ENCODE measurements at places on chromosomes 5 and 9.
A peak's percentile ranks its signal among the peaks of the same experiment; 100 is the strongest.

- DNase-seq, result no peak
Measured at GRCh38 chr9:78133751-78134150, 102.1 kb upstream of the CEP78 start.

DNA sequence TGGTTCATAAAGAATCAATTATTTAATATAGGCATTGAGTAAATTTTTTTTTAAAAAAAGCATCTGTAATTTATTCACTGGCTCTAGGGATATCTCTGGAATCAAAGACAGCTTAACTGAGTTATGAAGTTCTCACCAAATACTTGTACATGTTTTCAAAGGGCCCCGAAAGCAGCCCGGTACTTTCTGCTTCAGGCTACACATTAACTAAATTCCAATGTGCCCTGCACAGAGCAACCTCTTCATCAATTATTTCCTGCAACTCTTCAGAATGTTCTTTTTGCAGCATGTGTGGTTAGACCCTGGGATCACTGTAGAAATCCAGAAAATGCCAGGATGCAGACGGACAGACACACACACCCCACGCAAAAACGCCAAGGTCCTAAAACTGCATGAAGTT lies 209.0 kb downstream of the EFNA5 start:
- DNase-seq, result no peak

- no peak for DNase-seq
Measured at GRCh38 chr9:78871086-78871451, 574.1 kb downstream of the PSAT1 start.

DNA sequence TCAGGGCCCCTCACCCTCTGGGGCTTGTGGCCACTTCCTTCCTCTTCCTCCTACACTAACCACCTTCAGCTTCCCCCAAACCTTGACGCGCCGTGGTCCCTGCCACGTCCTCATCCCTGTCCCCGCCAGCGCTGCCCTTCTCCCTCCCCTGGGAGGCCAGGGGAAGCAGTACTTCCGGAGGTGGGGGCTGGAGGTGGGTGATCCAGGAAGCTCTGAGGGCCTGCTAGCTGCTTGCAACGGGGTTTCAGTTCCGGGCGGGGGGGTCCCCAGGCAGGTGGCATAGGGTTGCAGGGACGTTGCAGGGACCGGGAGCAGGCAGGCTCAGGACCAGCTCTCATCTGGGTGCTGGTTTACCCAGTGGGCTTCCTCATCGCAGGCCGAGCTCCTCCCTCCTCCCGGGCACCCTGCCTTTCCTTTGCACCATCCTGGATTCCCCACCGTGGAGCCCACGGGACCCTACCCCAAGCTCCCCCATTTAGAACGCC lies 70.0 kb downstream of the RXRA start:
- no peak for DNase-seq

- DNase-seq, result no peak
Measured at GRCh38 chr5:113178073-113178779, 201.6 kb downstream of the DCP2 start.

GRCh38 chr5:13378091-13378490 lies 566.4 kb downstream of the DNAH5 start:
- DNase-seq, result peak; percentile 31

DNA sequence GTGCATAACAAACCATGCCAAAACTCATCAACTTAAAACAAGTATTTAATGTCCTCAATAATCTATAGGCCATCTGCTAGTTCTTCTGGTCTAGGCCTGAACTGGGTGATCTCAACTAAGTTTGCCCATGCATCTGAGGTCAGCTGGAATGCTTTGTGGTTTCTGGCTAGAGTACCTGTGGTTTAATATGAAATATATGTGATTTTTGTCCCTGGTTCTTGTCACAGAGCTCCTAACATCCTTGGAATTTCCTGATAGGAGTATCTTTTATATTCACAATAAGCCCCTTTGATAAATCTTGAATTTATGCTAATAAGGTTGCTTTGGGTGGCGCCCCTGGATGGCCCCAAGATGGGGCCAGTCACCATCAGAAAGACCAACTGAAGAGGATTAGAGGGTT lies 535.9 kb downstream of the DNAH5 start:
- no peak for DNase-seq

DNA sequence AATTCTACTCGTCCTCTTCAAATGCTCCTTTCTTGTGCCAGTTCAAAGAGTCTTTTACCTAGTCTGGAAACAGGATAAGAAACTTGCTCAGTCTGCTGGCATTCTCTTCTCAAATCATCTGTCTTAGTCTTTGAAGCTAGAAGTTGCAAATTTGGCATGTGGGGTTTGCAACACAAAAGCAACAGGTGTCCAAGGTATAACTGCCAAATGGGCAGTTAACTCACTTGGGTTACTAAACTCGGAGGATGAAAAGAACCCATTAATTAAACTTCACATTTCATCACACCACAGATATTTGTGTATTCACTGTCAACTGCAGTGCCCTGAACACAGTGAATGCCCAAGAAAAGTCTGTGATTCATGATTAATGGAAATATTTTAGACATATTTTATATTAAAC lies 108.0 kb upstream of the TARS1 start:
- no peak for DNase-seq

GRCh38 chr5:141904551-141904950 lies 19.1 kb upstream of the DELE1 start:
- DNase-seq, result no peak

- DNase-seq, result peak; percentile 72
Measured at GRCh38 chr9:89154651-89155336, 23.8 kb downstream of the SHC3 start.

GRCh38 chr9:129696944-129697655 lies 31.7 kb downstream of the PRRX2 start:
- DNase-seq, result no peak

- DNase-seq, result no peak
Measured at GRCh38 chr9:92706218-92706940, 36.4 kb upstream of the IPPK start.

DNA sequence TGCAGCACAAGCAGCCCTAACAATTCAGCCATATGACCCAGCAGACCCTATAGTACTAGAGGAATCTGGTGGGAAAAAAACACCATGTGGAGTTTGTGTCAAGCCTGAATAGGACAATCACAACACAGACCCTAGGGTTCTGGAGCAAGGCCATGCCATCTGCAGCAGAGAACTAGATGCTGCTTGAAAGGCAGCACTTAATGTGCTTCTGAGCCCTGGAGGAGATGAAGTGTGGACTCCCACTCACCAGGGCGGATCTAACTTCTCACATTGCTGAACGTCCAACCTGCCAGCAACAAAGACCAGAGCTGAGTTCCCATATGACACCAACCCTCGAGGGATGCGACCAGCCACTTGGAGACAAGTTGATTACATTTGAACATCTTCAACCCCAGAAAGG lies 43.2 kb downstream of the GABBR2 start:
- DNase-seq, result no peak

GRCh38 chr9:136327304-136327974 lies at the start of gene GPSM1:
GPSM1 (plus strand) TSS chr9:136327539; CDS start chr9:136327696, 157 bp downstream.
- no peak for DNase-seq
